ENCODE measurements at places on chromosomes 2 and 18. TPM values are rescaled to one million over a fixed set of nuclear protein-coding genes. Genes with fewer than 3 reads are reported as not detected.

Gene BMP10
- not detected for total RNA-seq

- no peaks in the 10 kb centered on the region for H3K27me3 ChIP-seq
- no peaks in the 10 kb centered on the region for H3K36me3 ChIP-seq
- no peak overlapping the region for H3K4me3 ChIP-seq
- H3K4me1 ChIP-seq, result peaks cover 11% of the 10 kb centered on the region
- DNase-seq, result no peak
- H3K27ac ChIP-seq, result no peak overlapping the region
Measured at GRCh38 chr18:70621710-70622109, 332.9 kb downstream of the SOCS6 start.

DNA sequence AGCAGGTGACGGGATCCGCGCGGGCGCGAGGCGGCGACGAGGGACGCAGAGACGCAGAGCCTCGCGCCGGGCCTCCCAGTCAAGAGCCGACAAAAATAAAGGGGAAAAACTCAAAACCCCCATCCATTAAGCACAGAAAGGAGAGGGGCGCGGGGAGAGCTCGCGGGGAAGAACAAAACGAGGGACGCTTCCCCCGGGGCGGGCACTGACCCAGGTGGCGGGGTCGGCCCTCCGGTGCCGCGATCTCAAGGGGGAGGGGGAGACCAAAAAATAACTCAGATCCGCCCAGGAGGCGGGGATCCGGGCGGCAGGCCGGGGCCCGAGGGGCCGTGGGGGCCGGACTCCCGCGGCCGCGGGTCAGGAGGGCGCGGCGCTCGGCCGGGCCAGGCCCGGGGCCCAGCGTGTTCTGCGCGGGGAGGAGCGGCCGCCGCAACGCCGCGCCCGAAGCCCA, 597 bp downstream of the RNF103 start:
- H3K4me3 ChIP-seq, result peak overlapping the region; percentile 93
- peaks cover 41% of the 10 kb centered on the region for H3K4me1 ChIP-seq
- H3K27ac ChIP-seq, result peak overlapping the region; percentile 71
- H3K27me3 ChIP-seq, result no peaks in the 10 kb centered on the region

DNA sequence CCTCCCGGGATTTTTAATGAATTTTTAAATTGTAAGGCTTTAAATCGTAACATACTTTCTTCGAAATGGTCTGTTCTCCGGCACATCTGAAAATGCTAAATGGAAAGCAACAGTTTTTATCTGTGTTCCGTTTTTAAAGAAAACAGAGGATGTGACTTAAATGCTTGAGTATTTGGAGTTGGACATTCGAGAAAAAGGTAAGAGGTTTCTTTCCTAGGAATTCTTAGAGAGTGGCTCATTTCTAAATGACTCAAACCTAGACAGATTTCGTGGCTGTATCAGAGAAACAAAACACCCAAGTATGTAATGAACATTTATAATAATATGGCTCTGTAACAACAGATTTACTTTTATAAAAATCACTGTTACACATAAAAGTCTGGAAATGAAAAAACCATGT, 177.6 kb upstream of the CCDC68 start:
- H3K4me1 ChIP-seq, result no peaks in the 10 kb centered on the region
- H3K4me3 ChIP-seq, result no peak overlapping the region
- no peaks in the 10 kb centered on the region for H3K36me3 ChIP-seq
- H3K27ac ChIP-seq, result no peak overlapping the region
- no peaks in the 10 kb centered on the region for H3K27me3 ChIP-seq

DNA sequence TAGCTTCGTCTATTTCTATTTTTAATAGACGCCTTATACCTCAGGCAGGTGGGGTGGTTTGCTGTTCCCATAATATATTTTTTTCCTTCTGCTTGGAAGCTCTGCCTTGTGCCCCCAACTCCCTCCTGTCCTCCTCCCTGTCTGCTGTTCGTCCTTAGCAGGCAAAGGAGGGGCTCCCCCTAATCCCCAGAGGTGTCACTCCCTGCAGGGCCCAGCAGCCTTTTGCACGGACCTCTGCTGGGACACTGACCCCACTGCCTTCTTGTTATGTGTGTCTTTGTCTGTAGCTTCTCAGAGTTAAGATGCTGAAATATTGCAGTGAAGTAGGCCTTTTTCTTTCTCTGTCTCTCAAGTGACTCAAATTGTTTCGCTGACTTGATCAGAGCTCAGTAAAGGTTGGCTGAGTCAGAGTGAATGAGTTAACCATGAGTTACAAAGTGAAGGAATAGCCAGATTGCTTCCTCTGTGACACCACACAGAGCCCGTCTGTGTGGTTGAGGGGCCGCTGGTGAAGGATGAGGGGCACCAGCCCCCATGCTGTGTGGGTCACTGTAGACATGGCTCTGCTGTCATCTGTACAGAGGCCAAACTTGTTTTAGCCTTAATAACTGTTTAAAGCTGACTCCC, 47.7 kb downstream of the PRKCE start:
- no peaks in the 10 kb centered on the region for H3K27me3 ChIP-seq
- H3K4me3 ChIP-seq, result no peak overlapping the region
- H3K36me3 ChIP-seq, result no peaks in the 10 kb centered on the region
- H3K4me1 ChIP-seq, result peaks cover 29% of the 10 kb centered on the region
- peak overlapping the region; percentile 93 for H3K27ac ChIP-seq

DNA sequence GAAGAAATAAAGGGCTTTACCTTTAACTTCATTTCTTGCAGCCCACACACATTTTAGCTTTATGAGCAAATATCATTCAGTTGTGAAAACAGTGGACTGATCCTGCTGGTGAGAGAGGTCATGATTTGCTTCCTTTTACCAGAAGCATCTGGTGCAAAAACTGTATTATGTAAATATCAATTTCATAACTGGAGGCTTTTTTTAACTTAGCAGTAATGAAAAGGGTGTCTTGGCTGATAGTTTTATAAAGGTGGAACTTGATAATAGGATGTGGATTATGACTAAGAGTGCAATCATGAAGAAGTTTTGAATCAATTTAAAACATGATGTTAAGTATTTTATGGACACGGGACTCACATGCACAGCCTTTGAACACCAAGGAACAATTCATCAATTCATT, 304.4 kb downstream of the GULP1 start:
- no peak overlapping the region for H3K27ac ChIP-seq
- peaks cover 17% of the 10 kb centered on the region for H3K4me1 ChIP-seq
- H3K27me3 ChIP-seq, result no peaks in the 10 kb centered on the region
- no peak for DNase-seq
- no peak overlapping the region for H3K4me3 ChIP-seq
- no peaks in the 10 kb centered on the region for H3K36me3 ChIP-seq
